ENCODE measurements at places on chromosomes 3 and 15.

DNA sequence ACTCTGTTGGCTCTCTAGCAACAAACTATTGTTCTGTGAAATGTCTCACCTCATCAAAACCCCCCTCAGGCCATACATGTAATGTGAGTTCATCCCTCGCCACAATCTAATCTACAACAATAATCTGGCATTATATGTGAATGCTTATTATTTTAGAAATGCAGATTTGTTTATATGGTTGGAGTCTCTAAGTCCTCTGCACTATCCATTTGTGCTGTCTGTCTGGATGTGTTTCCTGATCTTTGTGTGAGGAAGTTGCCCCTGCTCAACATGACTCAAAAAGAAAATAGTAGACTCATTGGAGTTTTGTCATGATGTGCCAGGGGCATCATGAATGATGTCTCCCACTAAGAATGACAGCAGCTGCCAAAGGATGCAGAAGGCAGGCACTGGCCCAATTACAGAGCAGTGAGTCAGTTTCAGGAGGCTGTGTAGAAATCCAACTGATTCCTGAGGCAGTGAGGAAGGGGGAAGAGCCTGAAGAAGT is 161.6 kb upstream of the PDZRN3 start:
- DNase-seq: peak; percentile 58

DNA sequence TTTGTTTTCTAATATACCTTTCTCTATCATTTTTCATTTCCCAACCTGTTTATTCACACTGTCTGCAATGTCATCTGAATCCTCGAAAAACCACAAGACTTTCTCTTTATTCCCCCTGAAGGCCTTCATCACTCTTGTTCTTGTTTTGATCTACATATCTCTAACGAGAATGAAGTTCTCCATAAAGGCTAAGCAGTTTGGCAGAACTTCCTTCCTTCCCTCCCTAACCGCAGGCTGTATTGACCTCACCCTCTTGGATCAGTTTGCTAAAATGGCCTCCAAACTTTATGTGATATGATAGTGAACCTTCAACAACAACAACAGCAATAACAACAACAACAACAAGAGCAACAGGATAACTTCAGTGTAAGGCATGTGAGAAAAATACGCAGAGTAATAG is 392.8 kb downstream of the TIGIT start:
- DNase-seq: no peak

- peak; percentile 49 for DNase-seq
Measured at GRCh38 chr3:16114429-16114828, 60.1 kb upstream of the GALNT15 start.

DNA sequence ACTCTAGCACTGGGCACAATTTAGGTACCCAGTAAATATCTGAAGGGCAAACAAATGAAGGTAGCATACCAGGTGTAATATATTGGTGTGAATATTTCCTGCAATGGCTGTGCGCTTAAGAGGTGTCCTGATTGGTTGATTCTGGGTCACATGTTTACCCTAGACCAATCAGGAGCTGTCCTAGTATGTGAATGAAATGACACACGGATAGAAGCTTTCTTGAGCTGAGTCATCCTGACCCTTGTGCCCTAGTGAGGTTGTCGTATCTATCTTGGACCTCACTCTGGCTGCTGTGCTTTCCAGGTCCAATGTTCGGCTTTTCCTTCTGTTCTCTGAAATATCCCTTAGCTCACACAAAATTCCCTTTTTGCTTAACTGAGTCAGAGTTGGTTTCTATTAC is 58.1 kb upstream of the FOXP1 start:
- no peak for DNase-seq

DNA sequence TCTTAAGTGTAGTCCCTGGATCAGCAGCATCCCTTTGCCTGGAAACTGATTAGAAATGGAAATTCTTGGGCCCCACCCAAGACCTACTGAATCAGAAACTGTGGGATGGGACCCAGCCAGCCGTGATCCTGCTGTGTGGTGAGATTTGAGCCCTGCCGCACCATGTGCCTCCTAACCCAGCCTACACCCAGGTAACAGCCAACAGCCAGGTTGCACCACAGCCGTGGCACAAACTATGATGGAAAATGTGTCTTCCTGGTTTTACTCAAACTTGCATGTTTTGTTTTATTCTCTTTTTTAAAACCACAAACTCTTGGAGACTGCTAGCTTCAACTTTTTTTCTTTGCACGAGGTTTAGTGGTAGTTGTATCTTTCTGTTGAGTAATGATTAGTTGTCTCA is 2.6 kb downstream of the LIMD1 start:
- no peak for DNase-seq

- DNase-seq: no peak
Measured at GRCh38 chr3:30475038-30475808, 131.2 kb upstream of the TGFBR2 start.

DNA sequence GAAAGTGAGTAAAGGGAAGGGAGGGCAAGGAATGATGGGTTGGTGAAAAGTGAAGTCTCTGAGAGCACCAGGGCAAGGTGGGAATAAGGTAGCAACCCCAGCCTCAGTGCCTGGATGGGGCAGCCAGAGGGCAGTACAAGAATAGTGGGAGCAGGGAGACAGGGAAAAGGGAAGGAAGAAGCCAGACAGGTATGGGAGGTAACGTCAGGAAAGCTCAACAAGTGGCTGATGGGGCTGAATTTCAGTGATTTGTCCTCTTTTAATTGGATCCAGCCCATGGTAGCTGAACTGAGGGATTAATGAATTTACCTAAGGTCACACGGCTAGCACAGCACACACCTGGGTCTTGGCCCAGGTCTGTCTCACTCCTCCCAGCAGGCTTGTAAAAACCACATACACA is 12.6 kb downstream of the RORA start:
- no peak for DNase-seq

- no peak for DNase-seq
Measured at GRCh38 chr15:40782609-40783227, 12.9 kb downstream of the C15orf62 start.

DNA sequence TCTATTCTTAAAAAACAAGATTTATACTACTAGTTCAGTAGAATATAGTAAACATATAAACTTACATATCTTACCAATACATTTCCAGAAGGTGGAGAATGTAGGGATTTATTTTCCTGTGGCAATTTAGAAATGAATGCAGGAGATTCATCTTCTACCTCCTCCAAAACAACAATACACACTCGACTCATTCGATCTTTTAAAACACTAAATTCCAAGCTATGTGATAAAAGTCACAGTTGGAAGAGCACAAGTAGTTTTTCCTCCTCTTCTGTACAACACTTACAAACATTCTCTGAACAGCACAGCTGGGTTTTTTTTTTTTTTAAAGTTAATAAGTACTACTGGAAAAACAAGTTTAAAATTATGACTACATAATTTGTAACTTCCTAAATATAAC is 1.4 kb downstream of the ANKRD28 start:
- no peak for DNase-seq

DNA sequence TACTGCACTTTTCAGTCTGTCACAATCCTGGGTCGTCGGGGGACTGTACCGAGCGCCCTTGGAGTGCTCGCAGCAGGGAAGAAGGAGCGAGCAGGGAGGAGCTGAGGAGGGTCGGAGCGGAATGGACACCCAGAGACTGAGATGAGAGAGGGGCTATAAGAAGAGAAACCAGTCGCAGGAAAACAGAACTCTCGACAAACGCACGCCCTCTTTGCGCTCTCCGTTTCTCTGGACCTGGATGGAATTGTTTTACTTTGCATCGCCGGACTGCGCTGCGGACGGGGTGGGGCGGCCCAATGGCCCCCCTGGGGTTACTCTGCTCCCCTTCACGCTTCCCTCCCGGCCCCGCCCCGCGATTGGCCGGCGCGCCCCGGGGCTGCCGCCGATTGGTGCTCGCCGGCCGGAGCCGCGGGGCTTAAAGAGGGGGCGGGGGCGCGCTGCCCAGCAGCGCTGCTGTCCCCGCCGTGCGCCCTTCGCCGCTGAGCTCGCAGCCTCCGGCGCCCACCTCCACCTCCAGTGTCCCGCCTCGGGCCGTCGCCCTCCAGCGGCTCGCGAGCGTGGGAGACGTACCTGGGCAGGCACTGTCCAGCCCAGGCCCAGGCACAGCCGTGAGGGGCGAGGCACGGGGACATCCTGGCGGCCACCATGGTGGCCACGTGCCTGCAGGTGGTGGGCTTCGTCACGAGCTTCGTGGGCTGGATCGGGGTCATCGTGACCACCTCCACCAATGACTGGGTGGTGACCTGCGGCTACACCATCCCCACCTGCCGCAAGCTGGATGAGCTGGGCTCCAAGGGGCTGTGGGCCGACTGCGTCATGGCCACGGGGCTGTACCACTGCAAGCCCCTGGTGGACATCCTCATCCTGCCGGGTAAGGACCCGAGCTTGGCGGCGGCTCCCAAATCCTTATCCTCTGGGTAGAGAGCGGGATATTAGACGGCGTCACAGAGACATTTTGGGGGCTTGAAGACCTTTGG is at the start of gene CLDN11:
CLDN11 (plus strand) TSS at position 447 of the 977 bp plus-strand sequence; CDS start at position 646, 199 bp downstream.
- no peak for DNase-seq

GRCh38 chr15:63277893-63278456 is 570 bp downstream of the APH1B start:
- DNase-seq: no peak

- DNase-seq: no peak
Measured at GRCh38 chr3:84536916-84537315, 421.9 kb upstream of the CADM2 start.

- DNase-seq: no peak
Measured at GRCh38 chr3:104768886-104769285, 597.8 kb upstream of the ALCAM start.

DNA sequence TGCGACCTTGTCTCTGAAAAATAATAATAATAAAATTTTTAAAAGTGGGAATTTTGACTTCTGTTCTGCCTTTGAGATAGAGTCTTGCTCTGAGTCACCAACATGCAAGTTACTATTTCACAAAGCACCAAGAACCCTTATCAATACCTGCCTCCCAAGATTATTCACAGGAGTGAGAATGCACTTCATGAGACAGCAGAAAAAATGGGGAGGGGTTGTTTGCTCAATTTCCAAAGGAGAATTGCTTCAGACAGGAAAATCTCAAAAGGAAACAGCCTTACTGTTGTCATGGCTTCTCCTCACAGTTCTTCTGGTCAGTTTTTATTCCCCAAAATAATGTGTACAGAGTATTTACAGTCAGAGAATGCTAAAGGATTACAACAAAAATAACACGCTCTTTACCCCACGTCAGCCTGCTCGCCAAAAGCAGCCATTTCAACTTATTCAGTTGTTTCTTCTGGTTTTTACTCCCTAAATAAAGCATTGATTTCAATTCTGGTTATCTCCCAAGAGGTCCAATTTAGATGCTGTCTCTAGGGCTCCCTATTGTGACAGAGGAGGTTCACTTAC is 89.0 kb downstream of the PPCDC start:
- no peak for DNase-seq

DNA sequence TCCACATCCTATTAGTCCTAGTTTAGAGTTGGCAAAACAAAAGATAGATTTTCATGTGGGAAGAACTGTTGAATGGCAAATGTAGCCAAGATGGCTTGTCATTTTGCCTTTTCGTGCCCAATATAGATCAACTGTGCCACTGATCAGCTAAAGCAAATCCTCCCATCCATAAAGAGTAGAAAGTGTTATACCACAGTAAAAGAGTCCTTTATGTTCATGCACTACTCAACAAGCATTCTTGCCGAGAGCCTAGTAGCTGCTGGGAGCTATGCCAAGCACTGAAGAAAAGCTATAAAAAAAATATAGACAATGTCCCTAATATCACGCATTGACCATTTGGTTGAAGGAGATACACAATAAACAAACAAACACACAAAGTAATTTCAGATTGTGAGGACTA is 225.2 kb downstream of the KCNMB2 start:
- DNase-seq: no peak

- DNase-seq: no peak
Measured at GRCh38 chr3:121757087-121757811, 7.7 kb upstream of the GOLGB1 start.

DNA sequence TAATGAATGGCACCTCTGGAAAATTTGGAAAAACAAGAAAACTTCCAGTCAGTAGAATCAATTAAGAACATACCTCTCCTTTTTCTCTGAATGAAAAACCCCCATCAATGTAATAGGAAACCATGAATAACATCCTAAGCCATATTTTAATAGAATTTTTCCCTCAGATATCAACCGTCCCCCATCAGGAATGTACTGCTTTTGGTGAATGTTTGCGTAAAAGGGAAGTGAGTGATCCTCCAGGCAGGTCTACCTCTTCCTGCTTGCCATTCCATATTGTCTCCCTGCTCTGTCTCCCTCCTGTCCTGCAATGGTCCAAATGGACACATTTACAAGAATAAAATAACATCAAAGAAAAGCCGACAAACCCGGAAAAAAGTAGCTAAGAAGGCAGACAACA is 30.8 kb downstream of the LAMP3 start:
- DNase-seq: no peak

DNA sequence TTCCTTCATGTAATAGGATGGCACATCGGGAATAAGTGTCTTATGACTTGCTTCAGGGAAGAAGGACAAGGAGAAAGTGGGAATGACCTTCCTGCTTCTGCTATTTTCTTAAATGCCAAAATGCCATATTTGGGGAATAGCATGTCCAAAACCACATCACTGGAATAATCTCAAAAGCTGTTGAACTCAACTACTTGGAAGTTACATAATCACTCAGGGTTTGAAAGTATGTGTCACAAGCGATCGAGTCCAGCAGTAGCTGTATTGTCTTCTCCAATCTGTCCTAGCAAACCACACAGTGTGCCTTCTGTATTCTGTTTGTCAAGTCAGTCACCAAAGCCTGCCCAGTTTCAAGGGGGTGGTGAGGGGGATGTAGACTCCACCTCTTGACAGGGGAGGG is 58.3 kb upstream of the GADL1 start:
- no peak for DNase-seq

DNA sequence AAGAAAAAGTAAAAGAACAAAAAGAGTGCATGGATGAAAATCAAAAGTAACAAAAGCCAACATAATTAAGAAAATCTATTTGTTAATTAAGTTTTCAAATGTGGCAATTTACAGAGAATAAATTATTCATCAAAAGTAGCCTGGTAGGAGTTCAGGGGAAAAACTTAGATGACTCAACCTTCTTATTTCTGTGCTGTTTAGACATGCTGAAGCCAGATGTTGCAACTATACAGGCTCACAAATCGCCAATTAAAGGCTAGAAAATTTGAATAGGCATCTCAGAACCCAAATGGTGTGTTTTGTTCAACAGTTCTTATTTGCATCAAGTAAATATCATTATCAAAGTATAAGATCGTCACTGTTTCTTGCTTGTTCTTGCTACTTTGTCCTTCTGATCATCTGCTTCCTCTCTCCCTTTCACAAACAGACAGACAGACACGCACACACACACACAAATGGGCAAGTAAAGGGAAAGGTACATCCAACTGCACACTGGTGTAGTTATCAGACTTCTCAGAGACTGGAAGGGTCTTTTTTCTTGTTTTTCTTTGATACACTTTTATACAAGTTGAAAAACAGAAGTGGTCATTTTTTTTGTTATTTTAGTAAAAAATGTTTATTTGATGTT is 572.2 kb downstream of the MECOM start:
- peak; percentile 8 for DNase-seq

GRCh38 chr3:111081008-111081545 is 9.5 kb downstream of the NECTIN3 start:
- no peak for DNase-seq
